Left lung (tissue), 14 donors: ENCODE measurements at places on chromosomes 7 and 10. TPM values are rescaled to one million over a fixed set of nuclear protein-coding genes. Genes with fewer than 3 reads are reported as not detected.

The GIMAP6 gene
- 19.4 TPM for total RNA-seq

The DDIT4 gene
- 40.7 TPM for total RNA-seq

The TMEM236 gene
- 2.8 TPM for total RNA-seq

The PON1 gene
- total RNA-seq = 0.42 TPM

The ACSM6 gene
- total RNA-seq = not detected

DNA sequence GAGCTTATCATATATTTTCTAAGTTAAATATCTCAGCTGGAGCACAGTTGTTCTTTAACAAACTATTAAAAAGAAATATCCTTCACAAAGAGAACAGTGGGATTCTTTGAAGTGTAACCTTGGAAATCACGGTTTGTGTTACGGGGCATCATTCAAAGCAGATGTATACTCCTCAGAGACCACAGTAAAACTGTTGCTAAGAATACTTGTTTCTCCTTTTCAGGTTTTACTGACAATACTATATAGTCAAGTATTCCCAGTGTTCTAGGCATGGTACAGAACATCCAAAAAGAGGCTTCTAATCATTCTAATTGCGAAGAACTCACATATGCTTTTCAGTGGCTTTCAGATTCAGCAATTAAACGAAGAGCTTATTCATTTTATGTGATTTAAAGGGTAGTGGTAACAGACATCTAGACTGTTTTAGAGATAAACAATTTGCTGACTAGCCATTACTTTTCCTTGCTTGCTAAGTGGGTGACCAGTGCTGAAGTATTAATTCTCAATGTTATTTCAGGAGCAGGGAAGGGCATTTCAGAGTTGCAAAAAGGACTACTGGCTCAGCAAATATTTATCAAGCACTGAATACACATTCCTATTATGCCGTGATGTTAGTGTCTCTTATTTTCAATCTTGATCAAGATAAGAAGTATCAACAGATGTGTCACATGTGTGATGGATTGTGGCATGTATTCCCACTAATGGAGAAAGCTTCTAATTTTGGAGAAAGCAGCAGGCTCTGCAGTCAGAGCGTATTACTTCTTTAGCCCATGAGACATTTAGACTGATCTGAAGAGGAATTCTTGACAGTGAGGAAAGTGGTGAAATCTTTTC lies 236.8 kb downstream of the RNLS start:
- H3K4me1 ChIP-seq = no peaks in the 10 kb centered on the region
- no peaks in the 10 kb centered on the region for H3K36me3 ChIP-seq
- H3K27ac ChIP-seq = no peak overlapping the region
- no peak for DNase-seq
- H3K4me3 ChIP-seq = no peak overlapping the region

DNA sequence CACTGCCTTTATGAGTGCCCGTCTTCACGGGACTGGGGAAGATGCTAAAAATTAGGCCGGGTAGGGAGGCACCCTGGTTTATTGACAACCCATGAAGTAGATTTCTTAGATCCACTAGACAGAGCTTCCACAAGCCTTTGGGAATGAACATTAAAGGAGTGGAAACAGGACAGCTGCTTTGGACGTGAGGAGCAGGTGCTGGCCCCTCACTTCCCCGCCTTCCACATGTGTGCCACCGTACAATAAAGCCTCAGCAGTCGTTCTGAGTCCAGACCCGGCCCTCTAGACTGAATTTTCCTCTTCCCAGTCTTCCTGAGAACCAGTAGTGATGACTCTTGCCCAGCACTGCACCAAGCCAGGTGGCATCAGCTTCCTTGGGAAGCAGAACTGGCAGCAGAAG lies 282.4 kb downstream of the CELF2 start:
- H3K4me1 ChIP-seq = no peaks in the 10 kb centered on the region
- no peak for DNase-seq
- H3K4me3 ChIP-seq = no peak overlapping the region
- no peaks in the 10 kb centered on the region for H3K36me3 ChIP-seq
- H3K27ac ChIP-seq = no peak overlapping the region
- no peaks in the 10 kb centered on the region for H3K27me3 ChIP-seq

GRCh38 chr7:81419731-81420130 lies 350.1 kb downstream of the HGF start:
- no peaks in the 10 kb centered on the region for H3K27me3 ChIP-seq
- H3K4me3 ChIP-seq = no peak overlapping the region
- no peaks in the 10 kb centered on the region for H3K36me3 ChIP-seq
- H3K4me1 ChIP-seq = no peaks in the 10 kb centered on the region
- H3K27ac ChIP-seq = no peak overlapping the region

DNA sequence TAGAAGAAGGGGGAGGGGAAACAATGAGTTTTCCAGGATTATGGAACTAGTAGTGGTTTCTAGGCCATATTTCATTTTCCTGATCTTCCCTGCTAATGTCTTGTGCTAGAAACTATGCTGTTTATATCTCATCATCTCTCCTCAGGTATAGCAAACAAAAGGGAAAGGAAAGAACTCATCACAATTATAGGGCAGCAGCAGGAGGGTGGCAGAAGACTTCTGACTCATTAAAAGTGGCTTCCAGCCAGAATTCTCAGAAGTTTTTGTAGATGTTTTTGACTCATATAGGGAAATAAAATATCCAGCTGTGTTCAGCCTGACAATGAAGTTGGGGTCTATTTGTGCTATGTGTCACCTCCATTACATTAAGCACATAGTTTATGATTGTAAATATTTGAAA lies 6.5 kb downstream of the AHR start:
- peaks cover 4% of the 10 kb centered on the region for H3K36me3 ChIP-seq
- DNase-seq = no peak
- no peaks in the 10 kb centered on the region for H3K27me3 ChIP-seq

- no peaks in the 10 kb centered on the region for H3K4me1 ChIP-seq
- peaks cover 4% of the 10 kb centered on the region for H3K27me3 ChIP-seq
- no peak for DNase-seq
- H3K36me3 ChIP-seq = no peaks in the 10 kb centered on the region
- no peak overlapping the region for H3K4me3 ChIP-seq
Observed at GRCh38 chr7:157699357-157700013, 362.7 kb downstream of the DNAJB6 start.

GRCh38 chr10:121411004-121411403 lies 187.2 kb downstream of the FGFR2 start:
- H3K4me3 ChIP-seq = no peak overlapping the region
- no peaks in the 10 kb centered on the region for H3K27me3 ChIP-seq
- H3K27ac ChIP-seq = no peak overlapping the region
- no peaks in the 10 kb centered on the region for H3K36me3 ChIP-seq
- DNase-seq = no peak

DNA sequence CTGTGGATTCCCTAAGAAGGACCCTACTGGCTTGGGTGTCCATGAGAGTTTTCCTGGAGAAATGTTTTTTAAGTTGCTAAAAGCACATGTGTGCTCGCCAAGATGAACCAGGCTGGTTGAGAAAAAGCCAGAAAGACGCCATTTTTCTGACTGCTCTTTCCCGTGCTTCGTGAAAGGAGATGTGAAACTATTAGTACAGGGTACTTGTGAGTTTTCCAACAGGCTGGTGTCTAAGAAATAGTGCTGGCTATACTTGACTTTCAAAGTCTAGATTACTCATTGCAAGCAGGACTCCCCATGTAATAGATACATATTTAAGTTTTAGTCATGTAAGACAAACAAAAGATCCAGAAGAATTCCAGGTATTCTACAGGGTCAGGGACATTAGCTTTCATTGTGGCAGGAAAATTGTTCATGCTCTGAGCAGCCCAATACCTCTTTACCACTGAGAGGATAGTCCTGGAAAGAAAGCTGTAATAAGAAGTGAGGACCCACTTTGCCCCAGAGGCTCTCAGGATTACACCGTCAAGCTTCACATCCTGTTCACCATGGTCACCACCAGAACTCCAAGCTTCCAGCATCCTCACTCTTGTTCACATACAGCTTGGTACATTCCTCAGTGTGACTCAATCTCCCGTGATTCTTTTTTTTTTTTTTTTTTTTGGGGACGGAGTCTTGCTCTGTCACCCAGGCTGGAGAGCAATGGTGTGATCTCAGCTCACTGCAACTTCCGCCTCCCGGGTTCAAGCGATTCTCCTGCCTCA lies 43.8 kb upstream of the ICA1 start:
- H3K4me1 ChIP-seq = no peaks in the 10 kb centered on the region
- H3K27me3 ChIP-seq = no peaks in the 10 kb centered on the region
- H3K27ac ChIP-seq = no peak overlapping the region

DNA sequence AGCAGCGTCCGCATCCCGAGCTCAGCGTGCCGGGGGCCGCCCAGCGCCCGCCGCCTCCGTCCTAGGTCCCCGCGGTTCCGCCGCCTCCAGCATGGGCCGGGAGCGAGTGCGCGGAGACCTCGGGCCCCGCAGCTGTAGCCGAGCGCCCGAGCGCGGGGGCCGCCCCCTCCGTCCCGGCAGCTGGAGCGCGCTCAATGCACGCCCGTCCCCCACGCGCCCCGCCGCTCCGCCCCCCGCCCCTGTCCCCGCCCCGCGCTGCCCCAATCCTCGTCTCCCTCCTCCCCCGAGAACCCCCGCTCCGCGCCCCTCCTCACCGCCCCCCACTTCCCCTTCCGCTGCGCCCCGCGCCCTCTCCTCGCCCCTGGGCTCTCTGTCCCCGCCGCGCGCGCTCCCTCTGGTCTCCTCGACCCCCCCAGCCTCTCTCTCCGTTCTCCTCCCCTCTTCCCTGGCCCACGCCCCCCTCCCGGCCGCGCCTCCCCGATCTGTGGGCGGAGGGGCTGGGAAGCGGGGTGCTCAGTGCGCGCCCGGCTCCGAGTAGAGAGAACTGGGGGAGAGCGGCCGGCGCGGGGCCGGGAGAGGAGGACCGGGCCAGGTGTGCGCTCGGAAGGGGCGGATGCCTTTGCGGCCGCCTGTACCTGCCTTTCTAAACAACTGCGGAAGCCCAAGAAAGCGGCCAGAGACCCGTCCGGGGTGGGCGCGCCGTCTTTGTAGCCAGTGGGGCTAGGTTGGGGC lies at the start of gene VIPR2:
Gene VIPR2 (minus strand): TSS at position 110 of the 732 bp plus-strand sequence. CDS start 96 bp downstream, at position 14.
- H3K4me3 ChIP-seq = peak within 1 kb of the TSS; percentile 30
- no peak within 1 kb of the TSS for H3K27ac ChIP-seq
- DNase-seq = no peak
- peaks cover 78% of the 10 kb centered on the region for H3K27me3 ChIP-seq
- H3K36me3 ChIP-seq = no peaks in the 10 kb centered on the region
- H3K4me1 ChIP-seq = peaks cover 5% of the 10 kb centered on the region

GRCh38 chr10:117653170-117653515 lies 110.6 kb downstream of the EMX2 start:
- H3K27me3 ChIP-seq = peaks cover 5% of the 10 kb centered on the region
- no peak overlapping the region for H3K27ac ChIP-seq
- no peaks in the 10 kb centered on the region for H3K4me1 ChIP-seq
- no peak for DNase-seq
- no peak overlapping the region for H3K4me3 ChIP-seq

DNA sequence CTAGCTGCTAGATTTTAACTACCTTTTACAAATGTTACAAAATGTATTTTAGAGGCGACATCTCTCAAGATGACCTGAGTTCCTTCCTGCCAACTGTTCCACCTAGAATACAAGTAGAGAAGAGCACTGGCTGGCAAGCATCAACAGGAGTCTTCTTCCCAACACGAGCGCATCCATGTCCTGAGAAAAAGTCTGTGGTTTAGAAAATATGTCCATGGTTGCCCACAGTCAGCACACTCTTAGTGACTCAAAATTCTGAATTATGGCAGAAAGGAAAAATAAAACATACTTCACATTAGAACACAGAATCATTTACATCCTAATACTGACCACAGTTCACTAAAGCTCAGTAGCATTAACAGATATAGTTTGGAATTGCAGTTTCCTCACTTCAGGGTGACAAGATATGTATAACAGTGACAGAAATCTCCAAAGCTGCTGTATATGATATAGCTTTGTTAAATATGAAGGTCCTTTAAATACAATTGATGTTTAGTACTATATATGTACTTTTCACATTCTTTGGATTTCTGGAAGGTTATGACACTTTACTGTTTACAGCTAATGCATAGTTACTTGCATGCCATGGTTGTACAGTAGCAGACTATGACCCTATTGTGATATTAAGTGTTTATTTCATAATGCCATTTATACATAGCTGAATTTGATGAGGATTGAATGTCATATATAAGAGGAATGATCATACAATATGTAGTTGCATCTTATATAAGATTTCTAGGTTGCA lies 327.1 kb downstream of the GFRA1 start:
- no peak overlapping the region for H3K27ac ChIP-seq
- H3K4me3 ChIP-seq = no peak overlapping the region
- DNase-seq = no peak
- H3K4me1 ChIP-seq = no peaks in the 10 kb centered on the region
